Activated T-cell treated with anti-CD3 and anti-CD28 coated beads for 4 hours (primary cell): ENCODE measurements at places on chromosomes 5 and 9.

GRCh38 chr5:157290981-157291711 lies 25.2 kb downstream of the CYFIP2 start:
- no peak for DNase-seq

DNA sequence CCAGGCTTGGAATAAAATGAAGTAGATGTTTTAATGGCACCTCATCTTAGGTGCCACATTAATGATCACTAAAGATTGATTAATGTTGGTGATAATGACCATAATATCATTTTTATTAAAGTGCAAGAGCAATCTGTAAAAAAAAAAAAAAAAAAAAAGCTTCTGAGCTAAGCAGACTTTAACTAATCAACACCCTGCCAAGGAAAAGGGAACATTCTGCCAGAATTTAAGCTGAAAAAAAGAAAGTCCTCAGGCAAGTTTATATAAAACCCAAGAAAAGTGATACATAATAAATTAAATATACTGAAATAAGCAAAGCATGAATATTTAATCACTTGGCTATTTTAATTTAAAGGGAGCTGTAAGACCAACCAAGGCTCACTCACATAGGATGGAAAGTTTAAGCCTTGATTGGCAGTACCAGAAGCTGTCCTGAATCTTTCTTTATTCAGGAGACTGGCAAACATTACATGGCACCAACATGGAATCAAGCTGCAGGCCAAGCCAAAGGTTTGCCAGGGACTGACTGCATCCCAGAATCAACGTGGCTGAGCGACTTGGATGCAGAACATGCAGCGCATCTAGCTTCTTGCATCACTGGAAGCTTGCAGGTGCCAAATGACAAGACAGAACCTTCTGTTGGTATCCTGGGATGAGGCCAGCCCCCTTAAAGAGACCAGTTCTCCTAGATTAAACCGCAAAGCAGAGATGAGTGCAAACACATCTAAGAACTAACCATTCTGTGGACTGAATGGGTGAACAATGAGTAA lies 413.6 kb downstream of the ENC1 start:
- no peak for DNase-seq

- DNase-seq, result no peak
Observed at GRCh38 chr5:143224672-143225071, 178.8 kb downstream of the NR3C1 start.

- no peak for DNase-seq
Observed at GRCh38 chr5:173664154-173664526, 47.7 kb upstream of the BOD1 start.

DNA sequence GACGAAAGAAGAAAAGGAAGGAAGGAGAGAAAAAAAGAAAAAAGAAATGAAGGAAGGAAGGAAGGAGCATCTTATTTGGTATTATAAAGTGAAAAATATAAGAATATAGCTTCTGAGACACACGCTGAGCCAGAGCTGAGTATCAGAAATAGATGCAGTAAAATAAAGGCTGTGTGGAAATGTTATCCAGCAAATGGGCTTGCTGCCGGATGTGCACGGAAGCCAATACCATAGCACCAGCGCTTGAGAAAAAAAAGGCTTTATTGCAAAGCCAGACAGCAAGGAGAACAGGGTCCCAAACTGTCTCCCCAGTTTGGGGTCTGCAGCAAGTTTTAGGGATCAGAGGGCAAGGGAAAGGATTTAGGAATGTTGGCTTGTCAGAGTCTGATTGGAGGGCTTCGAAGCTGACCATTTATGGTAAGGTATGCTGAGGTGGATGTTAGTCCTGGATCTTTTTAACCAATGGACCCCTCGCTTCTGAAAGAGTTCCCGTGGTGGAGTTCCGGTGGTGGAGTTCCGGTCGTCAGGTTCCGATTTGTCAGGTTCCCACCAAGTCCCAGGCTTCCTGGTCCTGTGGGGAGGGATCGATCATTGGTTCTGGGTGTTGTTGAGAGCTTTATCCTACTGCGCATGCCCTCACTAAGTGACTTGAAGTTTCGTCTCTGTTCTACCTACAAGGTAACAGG lies 70.4 kb downstream of the SFXN1 start:
- no peak for DNase-seq

GRCh38 chr5:96196890-96197289 lies 235.2 kb upstream of the ELL2 start:
- no peak for DNase-seq

DNA sequence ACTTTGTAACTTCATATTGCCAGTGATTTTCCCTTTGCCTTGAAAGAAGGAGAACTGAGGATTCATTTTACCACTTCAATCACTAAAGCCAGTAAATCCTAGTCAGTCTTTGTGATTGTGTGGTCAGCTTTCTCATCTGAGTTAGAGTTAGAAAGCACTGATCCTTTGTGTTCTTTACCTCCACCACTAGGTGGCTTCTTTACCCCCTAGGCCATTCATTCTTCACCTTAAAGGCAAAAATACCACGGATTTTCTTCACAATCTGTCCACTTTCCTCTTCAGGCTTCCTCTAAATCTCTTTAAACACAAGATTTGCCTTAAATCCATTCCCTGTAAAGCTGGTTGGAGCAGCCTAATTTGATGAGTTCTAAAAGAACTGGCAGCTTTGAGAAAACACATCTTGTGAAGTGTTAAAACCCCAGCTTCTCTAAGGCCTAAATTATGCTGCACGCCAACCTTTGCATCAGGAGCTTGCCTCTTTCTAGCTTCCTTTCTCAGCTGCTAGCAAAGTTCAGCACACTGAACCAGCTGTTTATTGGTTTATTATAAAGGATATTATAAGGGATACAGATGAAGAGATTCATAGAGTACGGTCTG lies 20.4 kb downstream of the BDP1 start:
- no peak for DNase-seq

GRCh38 chr5:173858021-173858669 lies 30.0 kb upstream of the CPEB4 start:
- DNase-seq, result no peak

GRCh38 chr9:126398403-126399058 lies 71.9 kb downstream of the MVB12B start:
- DNase-seq, result peak; percentile 62

GRCh38 chr9:95626341-95626740 lies 109.6 kb upstream of the PTCH1 start:
- DNase-seq, result no peak

DNA sequence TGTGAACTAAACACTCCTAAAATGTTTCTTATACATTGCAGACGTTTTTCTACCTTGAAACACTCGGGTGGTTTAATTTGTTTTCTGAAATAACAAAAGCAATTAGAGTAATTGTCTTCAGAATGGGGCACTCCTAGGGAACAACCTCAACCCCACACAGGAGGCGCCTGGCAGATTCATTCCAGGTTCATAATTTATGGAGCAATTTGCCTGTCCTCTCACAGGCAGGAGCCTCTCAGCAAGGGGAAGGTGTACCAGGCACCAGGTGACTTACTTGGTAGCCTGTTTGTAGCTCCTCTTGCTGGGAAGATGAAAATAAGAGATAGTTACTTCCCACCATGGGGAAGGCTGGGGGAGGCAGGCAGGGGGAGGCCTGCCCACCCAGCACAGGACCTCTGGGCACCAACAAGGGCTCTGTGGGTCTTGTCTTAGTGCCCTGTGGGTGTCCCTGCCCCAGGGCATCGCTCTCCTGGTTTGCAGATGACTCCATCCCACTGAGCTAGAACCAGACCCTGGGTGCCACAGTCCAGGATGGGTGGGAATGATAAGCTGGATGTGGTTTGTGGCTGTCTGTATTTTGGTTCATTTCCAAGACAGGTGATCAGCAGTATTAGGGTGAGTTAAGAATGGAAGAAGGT lies 144.4 kb downstream of the FSTL4 start:
- no peak for DNase-seq

DNA sequence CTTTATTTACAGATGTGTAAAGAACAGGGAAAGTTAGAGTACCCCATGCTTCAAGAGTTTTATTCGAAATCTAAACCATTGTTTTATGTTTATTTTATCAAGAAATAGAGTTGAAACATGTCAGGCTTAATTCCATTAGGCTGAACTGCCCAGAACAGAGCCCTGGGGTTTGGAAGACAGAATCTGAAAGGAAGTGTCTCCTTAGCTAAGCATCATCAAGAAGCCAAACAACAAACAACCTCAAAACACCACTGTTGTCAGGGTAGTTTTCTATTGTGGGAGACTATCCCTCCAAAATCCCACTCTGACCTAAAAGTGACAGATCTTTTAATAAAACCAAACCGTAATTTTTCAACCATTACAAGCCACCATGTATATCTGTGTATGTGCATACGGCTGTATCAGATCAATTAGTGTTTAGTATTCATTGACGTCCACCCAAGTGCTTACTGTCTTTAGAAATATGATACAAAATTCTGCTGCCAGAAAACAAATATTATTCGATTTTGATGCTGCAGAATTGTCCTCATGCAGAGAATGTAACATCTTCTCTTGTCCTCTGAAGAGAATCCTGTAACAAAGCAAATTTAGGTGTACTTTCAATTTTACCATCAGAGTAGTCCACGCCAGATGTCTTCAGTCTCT lies 271.9 kb upstream of the TMEM161B start:
- DNase-seq, result no peak

DNA sequence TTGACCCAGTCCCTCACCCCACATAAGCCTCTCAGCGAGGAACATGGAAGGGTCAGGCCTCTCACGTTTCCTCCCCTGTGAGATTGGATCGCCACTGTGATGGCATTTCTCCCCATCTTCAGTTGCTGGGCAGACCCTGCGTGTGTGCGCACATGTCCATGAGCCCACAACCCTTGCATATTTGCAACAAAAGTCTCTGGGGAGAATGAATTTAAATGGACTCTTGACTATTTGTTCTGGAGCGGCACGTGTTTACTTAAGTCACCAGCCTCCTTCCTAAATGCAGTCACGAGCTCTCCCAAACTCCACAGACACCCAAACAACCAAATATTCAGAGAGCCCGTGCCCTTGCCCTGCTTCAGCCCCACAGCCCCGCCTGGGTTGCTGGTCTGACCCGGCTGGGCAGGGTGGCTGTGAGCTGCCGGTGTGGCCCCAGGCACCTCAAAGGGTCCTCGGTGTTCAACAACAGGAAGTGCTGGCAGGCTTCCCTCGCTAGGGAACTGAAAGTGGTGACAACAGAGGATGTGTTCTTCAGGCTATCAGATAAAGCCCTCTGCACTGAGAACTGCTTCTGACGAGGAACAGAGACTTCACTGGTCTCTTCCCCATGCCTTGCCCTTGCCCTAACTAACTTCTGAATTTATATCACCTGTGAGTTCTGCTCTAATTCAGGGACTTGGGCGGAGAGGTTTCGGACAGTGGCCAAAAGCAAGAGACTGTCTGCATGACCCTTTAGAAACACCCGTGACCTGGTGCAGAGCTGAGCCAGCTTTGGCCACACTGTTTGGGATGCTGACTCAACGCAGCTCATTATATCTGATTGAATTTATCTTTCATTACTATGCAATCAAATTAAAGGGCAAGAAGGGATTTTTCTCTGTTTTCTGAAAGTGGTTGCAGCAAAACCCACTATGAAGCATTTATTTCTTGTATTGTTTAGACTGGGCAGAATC lies 19.2 kb upstream of the CD180 start:
- DNase-seq, result peak; percentile 42

DNA sequence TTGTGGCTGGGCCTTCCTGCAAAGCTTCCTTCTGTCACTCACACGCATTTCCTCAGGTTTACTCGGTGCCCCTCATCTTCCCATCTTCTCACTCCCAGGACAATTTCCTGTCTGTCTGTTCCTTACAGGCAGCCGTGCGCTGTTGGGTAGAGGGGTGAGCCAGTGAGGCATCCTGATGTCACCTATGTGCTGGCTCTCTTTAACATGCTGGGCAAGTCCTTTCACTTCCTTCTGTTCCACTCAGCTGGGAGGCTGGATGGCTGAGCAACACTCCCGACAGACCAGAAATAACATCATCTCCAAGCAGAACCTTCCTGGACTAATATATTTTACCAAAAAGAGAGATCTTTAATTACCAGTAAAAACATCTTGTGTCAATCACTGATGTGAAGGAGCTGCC lies 103.0 kb downstream of the HSD17B3 start:
- DNase-seq, result no peak

GRCh38 chr9:89475891-89476440 lies 21.9 kb downstream of the SEMA4D start:
- DNase-seq, result no peak

DNA sequence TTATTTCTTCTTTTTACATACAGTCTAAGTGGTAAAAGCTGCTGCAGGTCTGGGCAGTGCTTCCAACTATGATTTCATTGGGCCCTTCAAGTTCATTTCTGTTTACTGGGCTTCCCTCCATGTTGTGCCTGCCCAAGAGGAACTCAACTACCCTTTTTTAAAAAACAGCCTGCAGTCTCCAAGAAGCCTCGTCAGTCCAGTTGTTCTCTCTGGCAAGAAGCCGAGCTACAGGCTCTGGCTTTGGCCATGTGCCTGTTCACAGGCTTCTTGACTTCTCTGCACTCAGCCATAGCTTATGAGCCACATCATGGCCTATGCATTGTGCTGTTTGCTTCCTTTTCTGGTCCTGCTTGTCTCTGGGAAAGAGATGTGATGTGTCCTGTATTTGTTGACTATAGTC lies 119.7 kb upstream of the PJA2 start:
- no peak for DNase-seq

GRCh38 chr5:22693121-22693520 lies 160.0 kb downstream of the CDH12 start:
- DNase-seq, result no peak

DNA sequence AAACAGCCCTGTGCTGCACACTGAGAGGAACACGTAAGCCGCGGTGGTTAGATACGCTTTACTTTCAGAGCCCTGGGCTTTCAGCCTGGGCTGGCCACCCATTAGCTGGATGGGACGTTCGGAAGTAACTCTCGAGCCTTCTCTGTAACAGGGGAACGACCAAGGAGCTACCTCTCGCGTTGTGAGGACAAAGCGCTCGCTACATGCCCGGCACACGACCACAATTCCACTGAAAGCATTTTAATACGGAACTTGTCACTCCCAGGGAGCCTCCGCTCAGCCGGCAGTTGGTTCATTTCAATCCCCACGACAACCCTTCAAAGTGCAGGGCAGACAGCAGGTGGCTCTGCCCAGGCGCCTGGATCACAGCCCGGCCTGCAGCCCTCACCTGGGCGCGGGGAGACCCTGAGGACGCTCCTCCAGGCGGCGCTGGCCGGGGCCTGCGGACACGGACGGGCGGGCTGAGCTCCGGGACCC lies 368 bp downstream of the SURF1 start:
- DNase-seq, result no peak

- DNase-seq, result no peak
Observed at GRCh38 chr5:13785781-13786415, 158.6 kb downstream of the DNAH5 start.

- DNase-seq, result no peak
Observed at GRCh38 chr5:35145012-35145411, 85.3 kb downstream of the PRLR start.

- DNase-seq, result no peak
Observed at GRCh38 chr9:113990570-113990907, 87.6 kb downstream of the AMBP start.

GRCh38 chr9:91346644-91347043 lies 15.1 kb downstream of the AUH start:
- DNase-seq, result no peak

GRCh38 chr5:35830587-35830986 lies 26.1 kb upstream of the IL7R start:
- DNase-seq, result no peak

GRCh38 chr5:150587856-150588595 lies 52.4 kb upstream of the SYNPO start:
- DNase-seq, result no peak

GRCh38 chr9:130473566-130473965 lies 28.8 kb downstream of the ASS1 start:
- no peak for DNase-seq
